ENCODE measurements at places on chromosomes 4 and X. TPM values are rescaled to one million over a fixed set of nuclear protein-coding genes. Genes with fewer than 3 reads are reported as not detected.

The BRS3 gene
- 0.28 TPM for total RNA-seq

The CCDC158 gene
- total RNA-seq = 2.2 TPM

The MAGEE1 gene
- 4.4 TPM for total RNA-seq

The TMEM33 gene
- 43.7 TPM for total RNA-seq

The PARM1 gene
- total RNA-seq = 22.6 TPM

DNA sequence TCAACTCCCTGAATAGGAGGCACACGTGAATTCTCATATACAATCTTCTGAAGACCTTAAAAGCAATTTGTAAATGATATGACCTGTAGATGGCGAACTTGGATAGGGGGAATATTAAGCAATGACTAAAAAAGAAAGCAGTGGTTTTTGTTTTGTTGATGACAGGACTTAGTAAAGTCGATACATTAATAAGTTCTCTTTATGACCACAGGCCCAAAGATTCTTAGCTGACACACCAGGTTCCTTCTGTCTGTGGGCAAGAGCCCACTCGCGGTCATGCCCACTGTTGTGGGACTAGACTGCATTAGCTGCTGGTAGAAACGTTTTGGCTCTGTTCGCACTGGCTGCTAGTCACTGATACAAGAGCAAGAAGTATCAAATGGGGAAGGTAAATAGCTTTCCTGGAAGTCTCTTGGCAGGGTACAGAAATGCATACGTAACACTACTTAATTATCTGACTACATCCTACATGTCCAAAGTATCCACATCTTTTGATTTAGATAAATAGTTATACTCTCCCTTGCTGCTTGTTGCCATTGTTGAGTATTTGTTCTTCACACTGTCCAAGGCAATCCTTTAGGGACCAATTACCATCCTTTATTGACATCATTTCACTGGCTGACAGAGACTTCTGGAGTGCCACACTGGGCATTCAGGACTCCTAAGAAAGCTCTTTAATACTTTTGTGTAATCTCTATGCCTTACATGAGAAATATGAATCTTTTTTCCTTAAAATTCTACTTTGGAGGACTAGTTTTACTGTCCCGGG, 31.0 kb downstream of the ALPK1 start:
- H3K36me3 ChIP-seq = no peaks in the 10 kb centered on the region
- H3K4me1 ChIP-seq = no peaks in the 10 kb centered on the region
- DNase-seq = no peak
- no peaks in the 10 kb centered on the region for H3K27me3 ChIP-seq
- H3K27ac ChIP-seq = no peak overlapping the region

DNA sequence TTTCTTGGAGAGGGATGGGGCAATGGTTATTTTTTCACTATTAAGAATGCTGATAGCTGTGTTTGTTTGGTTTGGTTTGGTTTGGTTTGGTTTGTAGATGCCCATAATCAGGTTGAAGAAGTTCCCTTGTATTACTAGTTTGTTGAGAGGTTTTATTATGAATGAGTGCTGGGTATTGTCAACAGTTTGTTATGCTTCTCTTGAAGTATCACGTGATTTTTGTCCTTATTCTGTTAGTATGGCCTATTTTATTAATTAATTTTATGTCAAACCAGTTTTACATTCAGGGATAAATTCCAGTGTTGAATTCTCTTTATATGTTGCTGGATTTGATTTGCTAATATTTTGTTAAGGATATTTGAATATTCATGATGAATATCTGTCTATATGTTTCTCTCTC, 449.8 kb upstream of the NWD2 start:
- no peak overlapping the region for H3K4me3 ChIP-seq
- no peak overlapping the region for H3K27ac ChIP-seq
- no peak for DNase-seq
- no peaks in the 10 kb centered on the region for H3K27me3 ChIP-seq
- H3K36me3 ChIP-seq = no peaks in the 10 kb centered on the region

DNA sequence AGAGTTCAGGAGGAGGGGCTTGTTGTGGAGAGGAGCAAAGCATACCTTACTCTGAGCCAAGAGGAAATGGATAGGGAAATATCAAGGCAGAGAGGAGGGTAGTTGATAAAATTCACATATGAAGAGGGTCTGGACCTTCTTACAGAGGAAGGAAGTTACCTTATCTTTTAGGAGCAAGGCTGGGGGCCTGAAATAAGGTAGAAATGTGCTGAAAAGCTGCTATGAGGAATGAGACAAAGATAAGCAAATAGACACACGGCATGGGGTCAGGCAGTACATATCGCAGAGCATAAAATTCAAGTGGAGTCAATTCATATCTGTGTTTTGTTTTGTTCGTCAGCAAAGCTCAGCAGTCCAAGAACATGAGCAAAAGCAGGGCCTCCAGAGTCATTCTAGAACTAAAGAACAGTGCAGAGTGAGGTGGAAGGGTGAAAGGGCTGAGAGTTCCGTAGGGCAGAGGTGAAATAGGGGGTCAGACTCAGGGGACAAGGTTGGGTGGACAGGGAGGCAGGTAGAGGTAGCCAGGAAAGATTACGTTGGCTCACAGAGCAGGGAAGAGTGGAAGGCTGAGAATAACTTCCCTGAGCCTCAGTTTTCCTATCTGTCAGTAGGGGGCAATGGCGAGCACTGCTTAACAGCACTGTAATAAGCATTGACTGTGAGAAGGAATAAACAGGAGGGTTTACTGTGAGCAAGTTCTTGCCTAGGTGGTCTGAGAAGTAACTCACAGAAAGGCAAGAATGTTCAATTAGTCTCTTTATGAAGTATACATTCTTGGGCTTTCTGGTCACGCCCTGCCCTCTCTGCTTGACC, 9.2 kb downstream of the VSIG4 start:
- H3K4me3 ChIP-seq = no peak overlapping the region
- DNase-seq = no peak
- H3K36me3 ChIP-seq = no peaks in the 10 kb centered on the region
- no peaks in the 10 kb centered on the region for H3K4me1 ChIP-seq

DNA sequence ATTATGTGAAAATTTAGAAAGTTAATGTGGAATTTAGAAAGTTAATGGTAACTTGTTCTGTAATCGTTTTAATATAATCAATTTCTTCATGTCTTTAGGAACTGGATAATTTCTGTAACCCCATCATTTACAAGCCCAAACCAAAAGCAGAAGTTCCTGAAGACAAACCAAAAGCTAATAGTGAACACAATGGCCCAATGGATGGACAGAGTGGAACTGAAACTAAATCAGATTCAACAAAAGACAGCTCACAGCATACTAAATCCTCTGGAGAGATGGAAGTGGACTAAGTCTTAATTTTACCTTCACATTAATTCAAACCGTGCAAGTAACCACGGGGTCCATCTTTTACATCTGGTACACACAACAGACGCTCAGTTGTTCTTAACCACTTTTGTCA, 48.1 kb upstream of the PLK4 start:
- DNase-seq = no peak
- H3K27me3 ChIP-seq = no peaks in the 10 kb centered on the region
- H3K4me3 ChIP-seq = no peak overlapping the region

DNA sequence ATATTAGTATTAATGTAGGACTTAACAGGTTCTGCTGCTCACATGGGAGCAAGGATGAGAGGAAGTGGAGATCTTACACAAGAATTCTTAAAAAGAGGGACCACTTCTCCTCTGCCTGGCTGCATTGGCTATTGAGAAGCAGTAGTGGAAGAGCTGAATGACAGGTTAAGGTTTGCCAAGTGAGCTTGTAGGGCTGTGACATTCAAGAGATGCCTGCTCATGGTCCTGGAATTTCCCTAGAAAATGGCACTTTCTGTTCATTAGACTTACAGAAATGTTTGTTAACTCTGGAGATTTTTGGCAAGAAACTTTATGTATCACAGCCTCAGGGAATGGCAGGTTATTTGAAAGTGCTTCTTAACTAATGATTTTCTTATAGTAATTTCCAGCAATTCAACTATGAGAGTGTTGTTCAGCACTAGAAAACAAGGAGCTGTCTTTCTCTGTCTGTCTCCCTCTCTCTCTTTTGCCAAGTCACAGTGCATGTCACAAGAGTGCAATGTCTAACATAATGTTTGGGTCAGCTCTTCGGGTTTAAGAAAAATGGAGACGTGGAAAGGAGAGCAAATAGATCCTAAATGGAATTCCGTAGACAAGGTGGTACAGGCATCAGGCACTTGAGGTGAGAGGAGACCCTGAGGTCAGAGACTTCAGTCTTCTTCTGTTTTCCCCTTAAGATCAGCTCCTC, 8.3 kb upstream of the NAP1L5 start:
- no peak overlapping the region for H3K4me3 ChIP-seq
- no peaks in the 10 kb centered on the region for H3K36me3 ChIP-seq
- peak overlapping the region; percentile 11 for H3K27ac ChIP-seq
- H3K27me3 ChIP-seq = no peaks in the 10 kb centered on the region
- no peak for DNase-seq

GRCh38 chr4:61445374-61446063, 245.4 kb downstream of the ADGRL3 start:
- no peak overlapping the region for H3K4me3 ChIP-seq
- no peaks in the 10 kb centered on the region for H3K36me3 ChIP-seq
- no peak overlapping the region for H3K27ac ChIP-seq
- H3K4me1 ChIP-seq = no peaks in the 10 kb centered on the region

GRCh38 chrX:73785493-73785892, 222.5 kb downstream of the CHIC1 start:
- DNase-seq = no peak
- H3K27me3 ChIP-seq = no peaks in the 10 kb centered on the region
- no peaks in the 10 kb centered on the region for H3K4me1 ChIP-seq
- no peak overlapping the region for H3K4me3 ChIP-seq
- no peak overlapping the region for H3K27ac ChIP-seq

GRCh38 chr4:165293927-165294649, 33.4 kb upstream of the MSMO1 start:
- no peaks in the 10 kb centered on the region for H3K4me1 ChIP-seq
- H3K27ac ChIP-seq = peak overlapping the region; percentile 30

- H3K36me3 ChIP-seq = no peaks in the 10 kb centered on the region
- no peaks in the 10 kb centered on the region for H3K27me3 ChIP-seq
- DNase-seq = no peak
- no peak overlapping the region for H3K4me3 ChIP-seq
These were observed 26.7 kb downstream of the HDX start for GRCh38 chrX:84475596-84475995.

- no peaks in the 10 kb centered on the region for H3K27me3 ChIP-seq
- H3K4me3 ChIP-seq = no peak overlapping the region
- H3K36me3 ChIP-seq = no peaks in the 10 kb centered on the region
These were observed 213.6 kb downstream of the CPE start for GRCh38 chr4:165592386-165592785.

- no peaks in the 10 kb centered on the region for H3K27me3 ChIP-seq
- peak within 1 kb of the TSS; percentile 67 for H3K27ac ChIP-seq
- DNase-seq = peak; percentile 15
- H3K4me1 ChIP-seq = no peaks in the 10 kb centered on the region
These were observed at the start of gene NPNT for GRCh38 chr4:105894660-105895582. Gene NPNT, plus strand, starts transcription at chr4:105895471. Its CDS starts 182 bp downstream, at chr4:105895653.

DNA sequence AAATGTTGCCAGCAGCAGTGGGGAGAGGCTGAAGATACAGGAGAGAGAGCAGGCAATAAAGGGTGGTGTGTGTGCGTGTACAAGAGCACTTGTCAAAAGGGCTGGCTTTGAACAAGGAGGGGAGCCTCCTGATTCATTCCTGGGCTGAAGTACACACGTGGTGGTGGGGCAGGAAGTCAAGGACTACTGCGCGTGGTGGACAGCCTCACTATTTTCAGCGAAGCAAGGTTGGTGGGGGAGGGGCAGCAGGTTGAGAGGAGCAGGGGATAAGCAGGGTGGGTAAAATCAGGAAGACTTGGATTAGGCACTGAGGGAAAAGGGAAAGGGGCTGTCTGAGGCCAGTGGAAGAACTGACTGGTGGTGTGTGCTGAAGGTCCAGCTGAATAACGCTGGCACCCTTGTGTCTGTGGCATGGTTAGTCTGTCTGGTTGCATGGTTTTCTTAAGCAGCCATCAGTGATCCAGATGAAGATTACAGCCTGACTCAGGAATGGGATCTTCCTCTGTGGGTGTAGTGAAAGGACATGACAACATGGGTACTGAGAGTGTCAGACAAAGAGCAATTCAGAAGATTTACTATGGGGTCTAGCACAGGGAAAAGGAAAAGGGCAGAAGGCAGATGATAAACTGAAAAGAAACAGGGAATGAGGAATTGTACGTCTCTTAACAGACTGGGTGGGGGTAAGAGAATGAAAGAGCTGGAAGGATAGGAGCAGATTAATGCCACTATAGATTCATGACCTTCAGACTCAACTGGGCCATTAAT, 149.8 kb downstream of the CHM start:
- no peak for DNase-seq
- no peaks in the 10 kb centered on the region for H3K36me3 ChIP-seq
- no peak overlapping the region for H3K4me3 ChIP-seq

- H3K27ac ChIP-seq = no peak overlapping the region
- no peaks in the 10 kb centered on the region for H3K36me3 ChIP-seq
- no peaks in the 10 kb centered on the region for H3K4me1 ChIP-seq
These were observed 1414.7 kb upstream of the TENM3 start for GRCh38 chr4:180828455-180829018.

- no peak for DNase-seq
- no peak overlapping the region for H3K4me3 ChIP-seq
- no peaks in the 10 kb centered on the region for H3K36me3 ChIP-seq
- no peak overlapping the region for H3K27ac ChIP-seq
These were observed 96.9 kb downstream of the RAPGEF2 start for GRCh38 chr4:159199826-159200225.

DNA sequence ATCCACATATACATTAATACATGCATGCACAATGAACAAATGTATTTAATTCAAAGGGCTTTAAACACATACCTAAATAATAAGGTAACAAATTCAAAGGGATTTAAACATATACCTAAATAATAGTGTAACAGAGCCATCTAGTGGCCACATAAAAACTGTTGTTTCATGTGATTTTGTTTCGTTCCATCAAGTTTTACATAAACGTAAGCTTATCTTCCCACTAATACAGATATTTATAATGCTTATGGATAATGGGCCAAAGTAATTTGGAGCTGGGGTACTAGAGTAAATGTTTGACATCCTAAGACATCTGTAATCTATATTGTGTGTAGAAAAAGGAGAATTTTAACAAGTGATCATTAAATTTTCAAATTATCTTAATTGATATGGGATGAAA, 82.3 kb downstream of the PRSS12 start:
- no peaks in the 10 kb centered on the region for H3K27me3 ChIP-seq
- no peak overlapping the region for H3K27ac ChIP-seq
- no peaks in the 10 kb centered on the region for H3K4me1 ChIP-seq
- no peak overlapping the region for H3K4me3 ChIP-seq
- H3K36me3 ChIP-seq = no peaks in the 10 kb centered on the region
